Colonic mucosa (tissue), 4 donors: ENCODE measurements at places on chromosomes 2 and 18.

DNA sequence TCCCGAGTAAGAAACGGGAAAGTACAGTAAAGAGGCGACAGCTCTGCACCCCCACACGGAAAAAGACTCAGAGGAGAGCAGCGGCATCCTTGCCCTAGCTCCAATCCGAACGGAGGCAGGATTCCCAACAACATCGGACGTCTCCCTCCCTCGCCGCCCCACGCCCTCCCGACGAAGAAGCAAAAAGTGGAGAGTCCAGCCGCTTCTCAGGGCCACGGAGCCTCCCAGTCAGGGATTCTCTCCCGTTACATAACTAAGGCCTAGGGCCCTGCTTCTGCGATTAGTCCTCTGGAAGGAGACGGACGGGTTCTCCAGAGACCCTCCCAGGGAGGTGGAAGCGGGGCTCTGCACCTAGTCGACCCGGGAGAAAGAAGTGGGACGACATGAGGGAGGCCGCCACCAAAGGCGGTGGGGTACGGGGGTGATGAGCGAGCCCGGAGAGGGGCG is 587 bp downstream of the SUMO1 start:
- peak; percentile 49 for DNase-seq

DNA sequence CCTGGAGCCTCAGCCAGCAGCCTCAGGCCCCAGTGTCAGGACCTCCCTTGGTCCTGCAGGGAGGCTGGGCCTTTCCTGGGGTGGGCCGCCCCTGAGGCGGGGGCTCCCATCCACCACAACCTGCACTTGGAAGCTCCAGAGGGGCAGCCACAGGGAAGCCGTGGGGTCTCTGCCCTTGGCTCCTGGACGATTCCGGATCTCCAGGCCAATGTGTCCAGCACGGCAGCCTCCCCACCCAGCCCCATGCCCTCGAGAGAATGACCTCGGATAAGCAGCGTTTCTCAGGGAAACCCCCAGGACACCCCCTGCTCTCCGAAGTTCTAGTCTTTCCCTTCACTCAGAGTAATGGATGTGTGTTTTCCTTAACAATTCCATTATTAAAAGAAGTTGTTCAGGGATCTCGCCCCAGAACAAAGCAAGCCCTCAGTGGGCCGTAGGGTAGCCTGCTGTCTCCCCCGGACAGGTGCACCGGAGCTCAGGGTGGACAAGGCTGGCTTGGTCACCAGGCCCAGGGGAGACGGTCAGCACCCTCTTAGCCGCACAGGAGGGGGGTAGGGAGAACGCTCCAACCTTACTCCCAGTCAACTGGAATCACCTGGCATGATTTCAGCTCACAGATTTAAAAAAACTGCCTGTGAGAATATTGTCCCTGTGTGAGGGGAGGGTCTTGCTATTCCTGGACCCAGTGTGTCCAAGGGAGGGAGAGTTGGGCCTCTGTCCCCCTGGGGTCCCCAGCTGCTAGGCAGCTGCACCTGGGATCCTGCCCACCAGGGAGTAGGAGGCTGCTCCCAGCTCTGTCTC is 72.2 kb upstream of the OTOS start:
- no peak for DNase-seq

GRCh38 chr18:26621161-26622026 is 73.0 kb upstream of the KCTD1 start:
- peak; percentile 63 for DNase-seq

DNA sequence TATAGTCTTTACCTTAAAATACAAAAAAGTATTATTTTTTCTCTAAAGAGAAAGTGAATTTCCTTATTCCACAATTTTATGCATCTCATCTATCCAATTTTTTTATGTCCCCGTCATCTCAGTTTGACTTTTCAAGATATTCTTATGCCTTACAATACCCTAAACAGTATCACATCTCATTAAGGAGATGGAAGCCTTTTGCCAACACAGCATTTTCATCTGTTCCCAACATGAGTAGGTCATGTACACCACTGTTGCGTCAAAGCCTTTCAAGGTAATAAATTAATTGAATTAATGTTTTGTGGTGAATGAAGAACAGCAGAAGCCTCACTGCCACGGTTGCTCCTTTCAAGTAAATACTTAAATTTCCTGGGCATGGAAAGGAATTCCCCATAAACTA is 299.4 kb downstream of the EPHA4 start:
- DNase-seq: no peak

DNA sequence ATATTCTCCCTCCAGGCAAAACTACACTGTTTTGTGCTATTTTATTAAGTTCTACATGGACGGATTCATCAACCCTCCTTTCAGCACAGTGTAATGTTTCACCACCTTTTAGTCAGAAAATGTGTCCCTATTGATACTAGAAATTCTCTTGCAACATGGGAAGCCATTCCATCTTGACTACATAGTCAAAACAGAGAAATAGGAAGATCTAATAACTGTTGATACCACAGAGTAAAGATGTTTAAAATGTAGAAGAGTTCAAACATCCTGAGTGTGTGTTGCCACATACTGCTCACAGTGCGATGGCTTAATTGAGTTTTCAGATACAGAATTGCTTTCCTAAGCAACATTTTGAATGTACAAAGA is 492.2 kb upstream of the RAB12 start:
- no peak for DNase-seq

- DNase-seq: no peak
Observed at GRCh38 chr18:79744625-79745024, 53.1 kb upstream of the KCNG2 start.

DNA sequence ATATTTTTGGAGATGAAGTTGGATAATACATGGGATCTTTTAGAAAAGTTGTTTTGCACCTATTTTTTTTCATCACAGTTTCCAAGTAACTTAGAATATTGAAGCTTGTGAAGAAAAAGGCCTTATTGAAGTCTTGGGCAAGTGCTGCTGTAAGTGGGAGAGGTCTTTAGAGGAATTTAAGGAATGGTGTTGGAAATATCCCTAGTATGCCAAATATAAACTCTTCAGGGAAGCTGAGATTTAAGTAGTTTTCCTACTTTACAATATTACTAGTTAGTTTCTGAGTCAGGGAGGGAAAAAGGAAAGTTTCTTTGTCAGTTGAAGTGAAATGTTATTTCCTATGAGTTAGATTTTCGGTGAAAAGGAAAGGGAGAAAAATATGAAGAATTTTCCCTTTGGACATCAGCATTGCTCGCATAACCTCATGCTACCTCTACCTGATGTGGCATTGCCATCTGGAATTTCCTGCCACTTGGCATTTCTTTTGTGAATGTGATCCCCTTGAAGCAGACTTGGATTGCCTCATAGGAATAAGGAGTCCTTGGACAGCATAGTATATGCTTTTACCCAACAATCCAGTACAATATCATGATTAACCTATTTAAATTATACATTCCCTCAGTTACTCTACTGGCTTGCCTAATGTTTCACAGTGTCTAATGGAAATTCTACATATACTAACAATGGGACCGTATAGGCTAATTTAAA is 12.1 kb downstream of the PLEKHH2 start:
- DNase-seq: no peak

DNA sequence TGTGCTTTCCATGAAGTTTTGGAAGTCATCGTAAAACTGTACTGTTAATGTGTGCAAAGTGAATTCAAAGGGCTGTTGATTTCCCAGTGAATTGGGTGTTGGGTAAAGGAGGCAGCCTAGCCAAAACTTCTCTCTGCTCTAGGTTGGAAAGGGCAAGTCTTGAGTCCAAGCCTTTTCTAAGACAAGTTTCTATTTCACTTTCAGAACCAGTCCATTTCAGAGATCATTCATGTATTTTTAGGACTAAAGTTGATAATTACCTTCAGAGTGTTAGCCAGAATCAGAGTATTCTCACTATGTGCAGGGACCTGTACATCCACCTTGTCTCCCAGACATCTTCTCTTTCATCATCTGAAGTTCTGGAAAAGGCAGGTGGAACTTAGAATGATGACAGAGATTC is 636.1 kb upstream of the KLHL29 start:
- DNase-seq: no peak

GRCh38 chr18:11880586-11881304 is 27.4 kb downstream of the MPPE1 start:
- DNase-seq: no peak

DNA sequence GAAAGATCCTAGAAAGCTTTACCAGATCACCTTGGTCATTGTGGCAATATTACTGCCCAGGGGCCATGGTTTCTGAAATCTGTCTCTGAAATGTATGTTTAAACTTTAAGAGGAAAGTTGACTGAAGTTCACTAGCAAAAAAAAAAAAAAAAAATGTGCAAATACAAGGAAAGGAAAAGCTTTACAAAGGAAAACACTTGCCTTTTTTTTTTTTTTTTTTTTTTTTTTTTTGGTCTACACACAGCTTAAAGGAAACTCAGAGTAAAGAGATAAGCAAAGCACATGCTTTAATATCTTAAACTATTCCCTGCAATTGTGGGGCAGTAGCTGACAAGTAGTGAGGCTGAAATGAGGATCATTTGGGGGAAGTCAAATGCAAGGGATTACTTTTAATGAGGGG is 174.2 kb upstream of the EPAS1 start:
- no peak for DNase-seq

GRCh38 chr2:170930991-170931266 is 1.9 kb downstream of the GORASP2 start:
- DNase-seq: no peak

GRCh38 chr18:49364821-49365220 is 95.6 kb downstream of the DYM start:
- no peak for DNase-seq

DNA sequence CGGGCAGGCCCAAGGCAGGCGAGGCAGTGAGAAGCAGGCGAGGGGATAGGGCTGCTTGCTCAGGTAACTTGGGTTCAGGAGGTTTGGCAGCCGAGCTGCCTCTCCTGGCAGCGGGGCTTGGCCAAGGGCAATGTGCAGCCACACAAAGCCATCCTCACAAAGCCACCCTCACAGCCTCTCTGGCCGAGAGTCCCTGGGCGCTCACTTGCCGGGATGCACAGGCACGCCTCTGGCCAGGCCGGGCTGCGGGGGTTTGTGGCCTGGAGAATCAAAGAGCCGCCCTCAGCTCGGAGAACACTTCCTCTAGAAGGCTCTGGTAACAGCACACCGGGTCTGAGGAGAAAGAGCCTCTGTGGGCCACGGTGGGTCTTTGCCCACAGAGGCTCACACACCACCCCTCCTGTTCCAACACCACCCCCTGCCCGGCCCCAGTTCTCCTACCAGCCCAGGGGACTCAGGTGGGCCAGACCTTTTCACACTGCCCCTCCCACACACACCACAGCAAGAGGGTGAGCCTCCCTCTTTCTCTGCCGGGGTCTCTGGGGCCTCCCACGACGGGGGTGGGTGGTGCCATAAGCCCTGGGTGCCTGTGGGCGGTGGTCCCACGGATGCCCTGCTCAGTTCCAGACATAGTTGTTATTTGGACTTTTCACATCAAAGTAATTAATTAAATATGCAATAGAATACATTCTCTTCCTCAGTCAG is 186.9 kb downstream of the ZFP36L2 start:
- no peak for DNase-seq

DNA sequence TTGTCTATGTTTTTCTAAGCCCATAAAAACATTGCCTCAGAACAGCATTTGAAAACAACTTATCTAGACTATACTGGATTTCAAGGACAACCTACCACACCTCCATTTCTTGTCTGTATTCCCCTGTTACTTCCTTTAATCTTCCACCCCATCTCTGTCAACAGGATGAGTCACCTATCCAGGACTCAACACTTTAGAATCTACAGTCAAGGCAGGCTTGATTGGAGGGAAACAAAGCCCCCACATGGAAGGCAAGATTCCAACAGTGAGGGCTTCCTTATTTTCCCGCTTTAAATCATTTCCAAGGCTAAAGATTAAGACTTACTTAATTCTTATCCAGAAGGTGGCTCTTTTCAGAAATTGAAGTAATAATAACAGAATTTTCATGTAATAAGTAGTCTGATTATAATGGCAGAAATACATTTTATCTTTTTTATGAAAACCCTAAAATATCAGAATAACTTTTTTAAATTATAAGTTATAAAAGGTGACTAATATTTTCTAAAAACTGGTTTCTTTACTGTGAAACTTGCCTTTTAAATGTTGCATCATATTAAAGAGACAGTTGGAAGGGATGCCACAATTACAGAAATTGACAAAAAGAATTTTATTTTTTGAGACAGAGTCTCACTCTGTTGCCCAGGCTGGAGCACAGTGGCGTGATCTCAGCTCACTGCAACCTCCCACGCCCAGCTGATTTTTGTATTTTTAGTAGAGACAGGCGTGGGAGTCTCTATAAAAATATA is 138.7 kb upstream of the CCDC150 start:
- no peak for DNase-seq

- DNase-seq: no peak
Observed at GRCh38 chr2:140349695-140350094, 1569.5 kb upstream of the NXPH2 start.

GRCh38 chr2:146916914-146917313 is 927.9 kb upstream of the ACVR2A start:
- no peak for DNase-seq

DNA sequence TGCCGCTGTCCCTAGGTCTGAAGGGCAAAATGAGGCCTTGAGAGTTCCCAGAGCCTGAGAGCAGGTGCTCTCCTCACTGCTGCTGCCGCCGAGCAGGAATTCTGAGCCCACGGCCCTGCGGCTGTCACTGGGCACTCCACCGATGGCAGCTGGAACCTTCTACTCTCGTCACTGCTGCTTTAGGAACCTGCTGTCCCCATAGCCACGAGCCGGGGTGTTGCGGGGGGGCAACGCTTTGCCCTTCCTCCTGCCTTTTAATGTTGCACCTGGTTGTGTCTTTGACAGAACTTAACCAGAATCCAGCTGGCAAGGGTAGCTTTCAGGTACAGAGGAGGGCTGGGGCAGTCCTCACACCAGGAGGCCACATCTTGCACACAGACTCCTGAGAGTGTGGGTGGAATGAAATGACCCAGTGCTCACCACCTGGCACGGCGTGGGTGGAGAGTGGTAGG is 32.3 kb downstream of the NCK2 start:
- no peak for DNase-seq

- DNase-seq: no peak
Observed at GRCh38 chr2:80059447-80059846, 245.1 kb downstream of the LRRTM1 start.

DNA sequence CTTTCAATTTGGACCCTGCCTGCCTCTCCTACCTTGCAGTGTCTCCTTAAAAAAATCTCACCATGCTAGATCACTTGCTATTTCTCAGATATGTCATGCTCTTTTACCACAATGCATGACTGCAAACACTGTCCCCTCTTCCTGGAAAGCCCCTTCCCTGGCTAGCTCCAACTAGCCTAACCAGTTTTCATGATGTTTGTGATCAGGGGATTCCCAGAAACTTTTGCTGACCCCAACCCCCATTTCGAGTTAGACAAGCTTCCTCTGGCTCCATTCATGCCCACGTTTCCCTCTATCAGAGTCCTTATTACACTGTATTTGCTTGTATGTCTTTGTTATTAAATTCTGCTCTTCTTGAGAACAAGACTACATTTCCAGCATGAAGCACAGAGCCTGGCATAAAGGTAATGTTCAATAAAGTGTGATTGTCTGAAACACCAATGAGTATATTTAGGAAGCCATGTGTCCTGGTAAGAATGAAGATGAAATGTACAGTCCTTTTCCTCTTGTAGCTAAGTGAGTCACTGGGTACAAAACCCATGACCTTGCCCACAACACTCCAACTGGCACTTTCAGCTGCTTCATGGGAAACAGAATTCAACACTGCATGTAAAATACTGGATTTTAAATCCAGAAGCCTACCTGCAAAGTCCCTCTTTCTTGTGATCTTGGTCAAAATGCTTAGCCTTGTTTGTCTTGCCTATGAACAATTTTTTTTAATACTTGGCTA is 62.0 kb upstream of the ATL2 start:
- no peak for DNase-seq
